ENCODE measurements at places on chromosomes 2 and 18. TPM values are rescaled to one million over a fixed set of nuclear protein-coding genes. Genes with fewer than 3 reads are reported as not detected.

GRCh38 chr2:55961318-55961911 is 37.8 kb upstream of the EFEMP1 start:
- peaks cover 27% of the 10 kb centered on the region for H3K4me1 ChIP-seq
- DNase-seq = no peak
- peaks cover 26% of the 10 kb centered on the region for H3K27me3 ChIP-seq
- no peak overlapping the region for H3K27ac ChIP-seq

The METTL21A gene
- 12.7 TPM for total RNA-seq

- peaks cover 1% of the 10 kb centered on the region for H3K36me3 ChIP-seq
- H3K27me3 ChIP-seq = no peaks in the 10 kb centered on the region
- peaks cover 19% of the 10 kb centered on the region for H3K4me1 ChIP-seq
- H3K27ac ChIP-seq = no peak overlapping the region
Observed at GRCh38 chr18:24342347-24342746, 55.3 kb downstream of the OSBPL1A start.

GRCh38 chr2:43131051-43131889 is 95.1 kb downstream of the ZFP36L2 start:
- H3K4me1 ChIP-seq = peaks cover 24% of the 10 kb centered on the region
- peaks cover 1% of the 10 kb centered on the region for H3K27me3 ChIP-seq
- no peak overlapping the region for H3K27ac ChIP-seq

- no peaks in the 10 kb centered on the region for H3K4me1 ChIP-seq
- no peak overlapping the region for H3K4me3 ChIP-seq
- no peaks in the 10 kb centered on the region for H3K36me3 ChIP-seq
- DNase-seq = no peak
- H3K27me3 ChIP-seq = peaks cover 9% of the 10 kb centered on the region
- no peak overlapping the region for H3K27ac ChIP-seq
Observed at GRCh38 chr2:17476064-17476463, 42.2 kb downstream of the RAD51AP2 start.

- DNase-seq = no peak
- H3K4me1 ChIP-seq = peaks cover 42% of the 10 kb centered on the region
- peak overlapping the region; percentile 94 for H3K27ac ChIP-seq
- H3K27me3 ChIP-seq = no peaks in the 10 kb centered on the region
- H3K36me3 ChIP-seq = no peaks in the 10 kb centered on the region
- H3K4me3 ChIP-seq = peak overlapping the region; percentile 97
Observed at GRCh38 chr2:164840458-164840929, 1.1 kb downstream of the COBLL1 start.

DNA sequence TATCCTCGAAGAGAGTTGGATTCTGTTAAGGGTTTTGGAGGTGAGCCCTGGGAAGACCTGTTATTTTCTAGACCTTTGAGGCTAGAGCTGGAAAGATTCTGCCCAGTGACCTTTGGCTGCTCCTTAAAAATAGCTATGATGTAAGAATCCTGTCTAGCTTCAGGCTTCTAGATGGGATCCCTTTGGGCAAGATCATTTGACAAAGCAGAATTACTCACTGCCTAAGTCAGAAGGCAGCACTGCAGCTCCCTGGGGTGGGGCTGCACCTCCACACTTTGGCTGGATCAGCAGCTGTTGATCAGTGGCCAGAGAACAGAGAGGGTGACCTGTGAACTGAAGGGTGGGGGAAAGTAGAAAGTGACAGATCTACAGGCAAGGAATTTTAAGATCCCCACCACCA is 103.8 kb downstream of the ASAP2 start:
- no peaks in the 10 kb centered on the region for H3K27me3 ChIP-seq
- DNase-seq = no peak
- H3K36me3 ChIP-seq = no peaks in the 10 kb centered on the region
- peak overlapping the region; percentile 99 for H3K27ac ChIP-seq
- H3K4me3 ChIP-seq = peak overlapping the region; percentile 31

DNA sequence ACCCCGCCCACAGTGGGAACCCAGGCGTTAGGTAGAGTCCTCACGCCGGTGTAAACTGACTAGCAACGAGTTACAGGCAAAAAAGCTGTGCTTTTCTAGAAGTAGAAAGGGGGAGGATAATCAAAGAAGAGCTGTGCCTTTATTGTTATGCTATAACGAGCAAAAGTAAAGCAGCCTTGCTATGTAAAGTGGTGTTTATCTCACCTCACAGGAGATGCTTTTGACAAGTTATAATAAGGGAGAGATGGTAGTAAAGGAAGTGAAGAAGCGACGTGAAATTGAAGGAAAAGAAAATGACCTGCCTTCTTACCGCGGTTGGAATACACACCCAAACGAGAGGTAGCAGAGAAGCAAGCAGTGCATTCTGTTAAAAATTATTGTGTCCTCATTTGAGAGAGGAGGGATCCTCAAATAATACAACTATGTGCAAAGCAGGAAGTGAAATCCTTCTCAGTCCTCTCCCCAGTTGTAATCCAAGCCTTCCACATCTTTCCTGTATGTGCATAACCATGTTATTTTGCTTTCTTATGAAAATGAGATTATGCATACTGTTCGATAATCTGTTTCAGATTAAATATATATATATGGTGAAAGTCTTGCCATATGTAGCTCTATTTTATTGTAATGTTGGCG is 962 bp downstream of the TANK start:
- H3K27me3 ChIP-seq = no peaks in the 10 kb centered on the region
- peak overlapping the region; percentile 98 for H3K27ac ChIP-seq

The TFCP2L1 gene
- not detected for total RNA-seq

DNA sequence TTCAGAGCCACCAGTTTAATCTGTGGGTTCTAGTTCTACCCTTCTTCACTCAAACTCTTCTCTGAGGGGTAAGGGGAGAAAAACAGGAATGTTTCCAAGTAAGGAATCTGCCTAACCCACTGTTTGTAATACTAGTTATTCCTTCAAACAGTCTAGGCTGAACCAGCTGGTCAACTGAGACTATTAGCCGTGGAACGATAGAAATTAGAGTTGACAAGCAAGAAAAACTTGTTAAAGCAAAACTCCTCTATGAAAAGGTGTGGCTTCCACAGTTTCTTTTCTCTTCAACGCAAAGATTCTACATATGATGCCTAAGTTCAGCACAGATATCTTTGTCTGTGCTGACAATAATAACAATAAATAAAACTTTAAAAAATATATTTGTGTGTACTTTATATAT is 11.5 kb downstream of the PAIP2B start:
- H3K4me1 ChIP-seq = no peaks in the 10 kb centered on the region
- H3K27ac ChIP-seq = no peak overlapping the region
- H3K36me3 ChIP-seq = no peaks in the 10 kb centered on the region
- no peak for DNase-seq
- H3K4me3 ChIP-seq = no peak overlapping the region
- H3K27me3 ChIP-seq = peaks cover 16% of the 10 kb centered on the region

The GKN1 gene
- total RNA-seq = 0.37 TPM

GRCh38 chr2:227191367-227191766 is 26.9 kb downstream of the COL4A3 start:
- no peaks in the 10 kb centered on the region for H3K27me3 ChIP-seq
- DNase-seq = no peak
- no peak overlapping the region for H3K27ac ChIP-seq
- peaks cover 36% of the 10 kb centered on the region for H3K4me1 ChIP-seq

The ACADL gene
- total RNA-seq = not detected

- H3K4me1 ChIP-seq = no peaks in the 10 kb centered on the region
- H3K27ac ChIP-seq = no peak overlapping the region
- no peak overlapping the region for H3K4me3 ChIP-seq
- peaks cover 61% of the 10 kb centered on the region for H3K27me3 ChIP-seq
- H3K36me3 ChIP-seq = no peaks in the 10 kb centered on the region
Observed at GRCh38 chr18:59200787-59201186, 19.2 kb upstream of the GRP start.

DNA sequence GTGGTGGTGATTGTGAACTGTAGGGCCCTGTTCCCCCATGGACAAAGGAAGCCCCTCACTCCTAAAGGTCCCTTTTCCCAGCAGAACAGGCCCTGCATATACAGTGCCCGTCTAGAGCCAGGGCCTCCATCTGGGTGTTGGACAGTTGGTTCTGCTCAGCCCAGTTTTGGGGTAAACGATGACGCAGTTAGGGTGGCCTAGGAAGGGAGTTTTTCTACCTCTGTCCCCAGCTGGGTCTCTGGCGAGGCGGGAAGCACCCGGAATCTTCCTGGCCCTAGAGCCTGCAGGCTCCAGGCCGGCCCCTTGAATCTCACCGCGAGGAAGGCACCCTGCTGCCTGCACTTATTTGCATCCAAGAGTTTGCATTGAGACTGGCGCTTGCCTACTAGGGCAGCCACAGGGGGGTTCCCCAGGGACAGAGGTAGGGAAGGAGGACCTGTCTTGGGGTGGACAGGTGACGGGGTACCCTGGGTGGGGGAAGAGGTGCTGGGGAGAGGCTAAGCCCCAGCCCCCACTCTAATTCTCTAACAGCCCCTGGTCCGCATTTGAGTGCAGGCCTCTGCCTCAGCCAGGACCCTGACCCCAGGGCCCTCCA is 529 bp upstream of the MTA3 start:
- H3K4me3 ChIP-seq = peak overlapping the region; percentile 59
- H3K27me3 ChIP-seq = no peaks in the 10 kb centered on the region
- H3K36me3 ChIP-seq = peaks cover 4% of the 10 kb centered on the region
- DNase-seq = no peak

GRCh38 chr2:232133078-232133477 is 171.6 kb downstream of the DIS3L2 start:
- H3K27ac ChIP-seq = no peak overlapping the region
- H3K27me3 ChIP-seq = no peaks in the 10 kb centered on the region
- H3K4me1 ChIP-seq = peaks cover 8% of the 10 kb centered on the region
- DNase-seq = no peak
- H3K4me3 ChIP-seq = no peak overlapping the region

DNA sequence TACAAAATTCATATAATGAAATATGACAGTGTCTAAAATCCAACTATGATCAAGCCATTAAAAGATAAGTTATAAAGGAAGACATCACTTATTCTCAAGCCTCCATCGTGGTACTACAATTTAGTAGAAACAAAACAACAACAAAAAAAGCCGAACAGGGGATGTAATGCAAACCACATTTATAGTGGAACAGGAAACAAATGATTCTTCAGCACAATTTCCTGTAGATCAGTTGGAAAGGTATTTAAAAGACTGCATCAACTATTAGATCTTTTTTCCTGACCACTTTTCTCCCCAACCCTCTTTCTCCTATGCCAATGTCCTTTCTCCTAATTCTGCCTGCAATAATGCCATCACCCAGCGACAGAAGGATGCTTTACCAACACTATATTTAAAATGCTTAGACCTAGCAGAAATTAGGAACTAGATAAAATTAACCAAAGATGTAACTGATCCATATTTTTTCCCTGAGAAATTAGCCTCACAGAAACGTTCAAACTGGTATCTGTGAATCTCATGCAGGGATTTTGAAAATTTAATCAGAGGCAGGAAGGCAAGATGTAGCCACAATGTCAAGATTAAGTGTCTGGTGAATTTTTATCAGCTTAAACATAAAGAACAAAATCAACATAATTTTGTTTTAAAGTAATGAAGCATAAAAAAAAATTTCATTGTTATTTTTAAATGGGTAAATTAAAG is 271.4 kb downstream of the TCF4 start:
- no peak overlapping the region for H3K27ac ChIP-seq
- H3K36me3 ChIP-seq = no peaks in the 10 kb centered on the region
- H3K27me3 ChIP-seq = no peaks in the 10 kb centered on the region
- H3K4me1 ChIP-seq = peaks cover 55% of the 10 kb centered on the region
- no peak for DNase-seq

- no peaks in the 10 kb centered on the region for H3K27me3 ChIP-seq
- H3K4me1 ChIP-seq = peaks cover 38% of the 10 kb centered on the region
- peak overlapping the region; percentile 88 for H3K4me3 ChIP-seq
- H3K36me3 ChIP-seq = peaks cover 42% of the 10 kb centered on the region
- H3K27ac ChIP-seq = peak overlapping the region; percentile 95
Observed at GRCh38 chr18:48949606-48950535, 894 bp downstream of the SMAD7 start.

DNA sequence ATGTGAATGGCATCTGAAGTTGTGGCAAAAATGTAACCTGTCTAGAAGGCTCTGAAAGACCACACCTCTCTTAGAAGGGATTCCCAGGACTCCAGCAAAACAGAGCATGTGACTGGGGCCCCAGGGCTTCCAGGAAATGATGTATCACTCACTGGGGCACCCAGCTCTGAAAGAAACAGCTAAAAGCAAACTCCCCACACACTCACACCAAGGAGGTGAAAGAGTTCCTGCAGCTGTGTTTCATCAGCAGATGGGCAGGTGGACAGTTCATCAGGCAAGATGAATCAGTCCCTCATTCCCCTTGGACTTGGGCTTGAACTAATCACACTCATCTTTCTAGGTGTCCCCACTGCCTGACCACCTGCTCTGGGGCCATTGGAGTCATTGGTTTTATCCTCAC is 76.2 kb downstream of the CCBE1 start:
- peaks cover 22% of the 10 kb centered on the region for H3K4me1 ChIP-seq
- H3K27ac ChIP-seq = no peak overlapping the region
- no peaks in the 10 kb centered on the region for H3K36me3 ChIP-seq
- peaks cover 8% of the 10 kb centered on the region for H3K27me3 ChIP-seq

The TP53I3 gene
- 56.7 TPM for total RNA-seq

The L3MBTL4 gene
- total RNA-seq = 0.41 TPM

GRCh38 chr2:198220763-198221610 is 416.6 kb downstream of the PLCL1 start:
- no peak for DNase-seq
- peaks cover 18% of the 10 kb centered on the region for H3K27me3 ChIP-seq
- H3K4me1 ChIP-seq = no peaks in the 10 kb centered on the region
- H3K4me3 ChIP-seq = no peak overlapping the region

DNA sequence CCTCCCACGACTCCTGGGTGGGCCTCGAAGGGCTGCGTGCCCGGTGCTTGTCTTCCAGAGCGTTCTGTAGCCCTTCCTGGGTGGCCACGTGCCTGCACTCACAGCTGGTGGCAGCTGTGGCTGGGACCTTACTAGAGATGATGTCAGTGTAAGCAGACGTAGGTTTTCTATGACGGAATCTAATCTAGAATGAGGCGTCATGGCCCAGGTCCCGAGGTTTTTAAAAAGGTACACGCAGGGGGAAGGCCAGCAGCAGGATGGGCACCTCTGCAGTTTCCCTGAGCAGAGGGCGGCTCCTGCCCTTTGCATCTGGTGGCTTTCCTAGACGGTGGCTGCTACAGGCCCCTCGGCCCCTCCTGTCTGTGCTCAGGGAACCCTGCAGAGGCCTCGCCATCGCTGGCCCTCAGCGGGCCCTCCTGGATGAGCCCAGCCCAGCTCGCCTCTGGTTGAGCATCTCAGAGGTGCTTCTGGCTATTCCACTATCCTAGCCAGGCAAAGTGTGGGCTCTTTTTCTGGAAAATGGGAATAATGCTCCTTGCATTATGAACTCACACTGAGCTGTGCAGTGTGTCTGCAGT is 49.6 kb upstream of the PXDN start:
- H3K27me3 ChIP-seq = peaks cover 9% of the 10 kb centered on the region
- H3K4me3 ChIP-seq = no peak overlapping the region
- no peaks in the 10 kb centered on the region for H3K36me3 ChIP-seq
- H3K4me1 ChIP-seq = no peaks in the 10 kb centered on the region
- no peak overlapping the region for H3K27ac ChIP-seq
